ENCODE measurements at places on chromosomes 7 and 10.
A peak's percentile ranks its signal among the peaks of the same experiment; 100 is the strongest.

DNA sequence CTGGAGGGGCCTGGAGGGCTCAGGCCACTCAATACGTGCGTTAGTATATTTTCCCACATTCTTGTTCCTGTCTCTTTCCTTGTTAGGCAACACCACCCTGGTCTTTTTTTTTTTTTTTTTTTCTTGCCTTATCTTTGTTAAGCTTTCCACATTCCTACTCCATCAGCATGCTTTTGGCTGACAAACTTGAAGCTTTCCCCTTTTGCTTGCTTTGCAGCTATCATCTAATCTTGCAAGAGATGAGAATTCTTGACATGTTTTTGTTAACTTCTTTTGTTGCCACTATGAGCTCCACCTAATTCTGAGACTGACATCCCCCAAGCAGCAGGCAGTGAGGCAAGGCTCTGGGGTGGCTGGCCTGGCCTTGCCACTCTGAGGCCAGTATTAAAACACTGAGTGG is 52.5 kb upstream of the NRP1 start:
- DNase-seq = no peak

- no peak for DNase-seq
Measured at GRCh38 chr7:142870566-142871259, 14.8 kb downstream of the TRPV6 start.

GRCh38 chr7:83413831-83414230 is 235.1 kb downstream of the SEMA3E start:
- no peak for DNase-seq

GRCh38 chr7:956031-956430 is 1.6 kb upstream of the ADAP1 start:
- DNase-seq = no peak

DNA sequence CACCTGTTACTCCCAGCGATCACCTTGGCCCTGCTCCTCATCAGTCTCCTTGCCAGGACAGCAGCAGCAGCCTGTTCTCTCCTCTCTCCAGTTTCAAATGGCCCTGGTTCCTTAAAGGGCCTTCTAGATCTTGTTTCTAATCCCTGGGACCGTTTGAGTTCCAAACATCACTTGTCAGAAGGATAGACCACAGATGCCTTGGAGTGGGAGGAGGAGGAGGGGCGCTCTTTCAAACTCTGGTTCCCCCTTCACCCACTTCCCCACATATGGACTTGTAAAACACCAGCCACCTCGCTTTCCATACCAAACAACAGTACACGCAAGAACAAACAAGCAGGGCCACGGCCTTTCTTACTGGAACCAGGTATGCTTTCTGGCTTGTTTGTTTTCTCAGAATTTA is 104.8 kb downstream of the PLXNA4 start:
- DNase-seq = no peak

DNA sequence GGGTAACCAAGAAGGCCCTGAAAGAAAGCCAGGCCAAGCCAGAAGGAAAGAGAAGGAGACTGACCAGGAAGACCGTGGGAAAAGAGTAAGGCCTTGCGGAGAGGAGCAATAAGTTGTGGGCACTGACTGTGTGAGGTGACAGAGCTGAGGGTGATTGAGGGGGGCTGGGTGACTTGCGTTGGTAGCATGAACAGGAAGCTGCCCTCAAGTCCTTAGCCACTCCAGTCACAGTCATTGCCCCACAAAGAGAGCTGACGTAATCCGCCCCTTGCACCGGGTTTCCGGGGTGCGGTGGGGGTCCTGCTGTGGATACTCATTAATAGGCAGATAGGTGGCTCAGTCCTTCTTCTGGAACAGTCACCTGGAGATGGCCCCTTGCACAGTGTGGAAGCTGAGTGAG is 16.1 kb upstream of the DMBT1 start:
- no peak for DNase-seq

- DNase-seq = no peak
Measured at GRCh38 chr10:62710182-62710581, 94.3 kb upstream of the ADO start.

GRCh38 chr10:23405540-23405939 is 33.3 kb upstream of the OTUD1 start:
- no peak for DNase-seq

DNA sequence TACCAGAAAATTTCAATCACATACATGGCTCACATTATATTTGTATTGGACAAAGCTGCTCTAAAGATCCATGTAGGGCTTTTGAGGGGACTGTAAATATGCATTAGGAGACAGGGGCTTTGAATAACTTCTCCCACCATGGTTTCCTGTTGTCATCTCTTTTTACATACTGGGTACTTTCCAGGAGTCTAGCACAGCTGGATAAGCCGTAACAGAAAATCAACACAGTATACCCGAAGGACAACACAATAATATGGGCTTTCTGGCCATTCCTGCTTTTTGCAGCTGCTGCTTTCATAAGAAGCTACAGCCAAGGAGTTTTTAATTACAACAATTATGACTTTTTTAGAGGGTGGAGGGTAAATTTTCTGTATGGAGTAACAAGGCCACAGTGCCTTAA is 63.4 kb upstream of the SRPK2 start:
- no peak for DNase-seq

GRCh38 chr7:55339033-55340000 is 25.8 kb upstream of the LANCL2 start:
- DNase-seq = no peak

- DNase-seq = no peak
Measured at GRCh38 chr7:13981070-13981469, 8.4 kb downstream of the ETV1 start.

DNA sequence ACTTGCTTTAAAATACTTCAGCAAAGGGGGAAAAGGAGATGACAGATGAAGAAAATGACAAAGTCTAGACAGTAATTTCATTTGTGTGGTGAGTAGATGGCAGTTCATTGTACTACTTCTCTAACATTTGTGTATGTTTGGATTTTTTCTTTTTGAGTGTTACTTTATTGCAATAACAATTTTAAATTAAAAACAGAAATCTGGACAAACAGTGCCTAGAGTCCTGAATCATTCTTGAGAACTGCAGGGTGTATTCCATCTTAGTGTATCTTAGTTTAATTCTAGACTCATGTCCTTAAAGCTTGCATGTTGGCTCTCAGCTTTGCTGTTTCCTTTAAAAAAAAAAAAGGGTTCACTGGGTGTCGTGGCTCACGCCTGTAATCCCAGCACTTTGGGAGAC is 31.1 kb downstream of the HOXA1 start:
- DNase-seq = no peak

GRCh38 chr7:76231583-76231982 is 29.9 kb downstream of the SRRM3 start:
- DNase-seq = no peak

- DNase-seq = no peak
Measured at GRCh38 chr7:87874066-87874465, 2.1 kb downstream of the SLC25A40 start.

- no peak for DNase-seq
Measured at GRCh38 chr10:113643183-113643582, 20.7 kb downstream of the NRAP start.

- peak; percentile 29 for DNase-seq
Measured at GRCh38 chr10:61896854-61897661, 4.4 kb upstream of the ARID5B start.

- no peak for DNase-seq
Measured at GRCh38 chr10:110944792-110945396, 25.5 kb downstream of the SHOC2 start.

- DNase-seq = no peak
Measured at GRCh38 chr10:132890301-132890700, 52.1 kb downstream of the CFAP46 start.

DNA sequence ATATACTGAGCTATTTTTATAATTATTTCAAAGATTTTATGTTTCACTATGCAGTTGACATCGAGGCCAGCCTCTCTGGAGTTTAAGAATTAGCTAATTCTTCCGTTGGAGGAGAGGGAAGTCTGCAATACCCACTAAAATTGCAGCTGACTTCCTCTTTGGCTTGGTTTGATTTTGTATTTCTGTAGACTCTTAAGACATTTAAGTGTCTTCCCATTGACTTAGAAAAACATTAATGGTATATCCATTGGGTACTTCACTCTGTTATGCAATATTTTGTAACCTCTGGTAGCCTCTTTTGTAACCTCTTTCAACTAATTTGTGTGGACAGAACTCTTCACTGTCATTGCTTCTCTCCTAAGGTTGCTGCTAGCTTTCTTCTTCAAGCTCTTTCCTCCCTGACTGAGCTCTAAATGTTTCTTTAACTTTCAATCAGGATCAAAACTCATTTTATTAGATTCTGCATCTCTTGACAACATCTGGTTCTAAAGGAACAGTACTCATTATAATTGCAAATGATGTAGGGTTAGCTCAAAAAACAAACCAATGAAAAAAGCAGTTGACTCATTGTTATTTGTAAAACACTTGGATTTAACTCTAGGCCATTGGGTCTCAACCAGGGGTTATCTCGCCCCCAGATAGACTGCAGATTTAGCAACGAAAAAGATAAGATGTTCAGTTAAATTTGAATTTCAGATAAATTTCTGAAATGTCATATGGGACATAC is 1.7 kb upstream of the ANKRD22 start:
- no peak for DNase-seq

DNA sequence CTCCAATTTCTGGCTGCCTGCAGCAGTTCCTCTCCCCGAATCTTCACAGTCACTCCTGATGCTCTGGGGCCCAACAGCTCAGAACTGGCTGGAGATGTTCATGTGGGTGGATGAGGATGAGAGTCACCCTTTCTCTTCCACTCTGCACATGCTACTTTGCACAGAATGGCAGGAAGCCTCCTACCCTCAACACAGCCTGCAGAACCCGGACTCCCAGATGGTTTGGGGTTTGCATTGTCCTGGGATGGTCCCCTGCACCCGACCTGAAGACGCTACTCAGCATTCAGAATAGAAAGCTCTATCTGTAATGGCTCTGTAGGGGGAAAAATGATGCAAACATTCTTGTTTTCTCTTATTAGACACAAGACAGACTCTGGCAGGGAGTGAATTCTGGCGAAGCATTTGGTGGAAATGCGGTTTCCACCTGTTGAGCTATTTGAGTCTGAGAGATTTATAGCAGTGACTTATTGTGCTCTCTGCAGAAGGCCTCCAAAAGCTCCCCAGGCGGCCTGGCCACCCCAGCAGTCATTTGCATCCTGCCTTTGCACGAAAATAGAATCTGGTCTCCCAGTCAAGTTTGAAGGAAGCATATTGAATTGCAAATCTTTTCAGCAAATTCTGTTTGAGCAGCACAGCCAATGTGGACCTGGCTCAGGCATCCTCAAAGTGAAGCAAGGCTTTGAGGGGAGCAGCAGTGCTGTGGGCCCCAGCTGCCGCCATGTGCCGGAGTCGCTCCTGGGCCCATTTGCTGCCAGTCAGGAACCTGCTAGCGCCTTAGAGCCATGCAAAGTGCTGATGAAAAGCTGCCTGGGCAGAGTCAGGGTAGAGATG is 309.3 kb downstream of the TCERG1L start:
- DNase-seq = no peak

Measured in stimulated activated naive CD4-positive, alpha-beta T cell treated with Interleukin-2 at 50 U/mL for 16 hours (primary cell).